ENCODE measurements at places on chromosomes 16 and 17.

DNA sequence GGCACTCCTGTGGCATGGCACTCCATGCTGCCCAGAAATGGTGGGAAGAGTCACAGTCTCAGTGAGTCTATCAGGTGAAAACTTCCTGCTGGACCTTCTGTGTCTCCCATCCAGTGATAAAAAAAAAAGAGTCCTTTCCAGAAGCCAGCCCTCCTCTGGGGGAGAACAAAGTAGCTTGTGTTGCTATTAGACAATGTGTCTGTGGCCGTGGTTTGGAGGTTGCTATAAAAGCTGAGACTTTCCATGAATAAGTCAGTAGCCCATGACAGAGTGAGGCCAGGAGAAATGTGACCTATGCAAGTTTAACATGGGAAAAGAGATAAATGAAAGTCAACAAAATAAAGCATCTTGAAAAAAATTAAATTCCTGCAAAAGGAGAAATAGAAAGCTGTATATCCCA is 250.7 kb upstream of the MON1B start:
- peak; percentile 83 for DNase-seq

DNA sequence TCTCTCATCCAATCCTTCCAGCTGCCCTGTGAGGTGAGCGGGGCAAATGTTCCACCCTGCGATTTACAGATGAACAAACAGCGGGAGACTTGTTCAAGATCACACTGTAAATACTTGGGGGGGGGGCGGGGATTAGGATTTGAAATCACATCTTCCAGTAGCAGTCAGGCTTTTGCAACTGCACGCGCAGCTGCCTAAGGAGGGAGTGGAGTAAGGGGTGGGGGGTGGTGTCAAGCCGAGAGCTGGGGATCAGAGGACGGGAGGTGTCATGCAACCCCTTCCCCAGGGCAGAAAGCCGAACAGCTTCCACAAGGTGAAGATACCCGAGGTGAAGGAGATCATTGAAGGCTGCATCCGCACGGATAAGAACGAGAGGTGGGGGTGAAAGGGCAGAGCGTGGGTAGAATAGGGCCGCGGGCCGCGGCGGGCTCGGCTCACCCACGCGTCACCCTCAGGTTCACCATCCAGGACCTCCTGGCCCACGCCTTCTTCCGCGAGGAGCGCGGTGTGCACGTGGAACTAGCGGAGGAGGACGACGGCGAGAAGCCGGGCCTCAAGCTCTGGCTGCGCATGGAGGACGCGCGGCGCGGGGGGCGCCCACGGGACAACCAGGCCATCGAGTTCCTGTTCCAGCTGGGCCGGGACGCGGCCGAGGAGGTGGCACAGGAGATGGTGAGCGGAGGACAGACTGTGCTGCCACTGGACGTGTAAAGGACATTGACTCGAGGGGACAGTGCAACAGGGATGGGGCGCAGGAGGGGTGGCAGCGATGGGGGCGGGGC is 4.6 kb downstream of the WNK4 start:
- DNase-seq: no peak

DNA sequence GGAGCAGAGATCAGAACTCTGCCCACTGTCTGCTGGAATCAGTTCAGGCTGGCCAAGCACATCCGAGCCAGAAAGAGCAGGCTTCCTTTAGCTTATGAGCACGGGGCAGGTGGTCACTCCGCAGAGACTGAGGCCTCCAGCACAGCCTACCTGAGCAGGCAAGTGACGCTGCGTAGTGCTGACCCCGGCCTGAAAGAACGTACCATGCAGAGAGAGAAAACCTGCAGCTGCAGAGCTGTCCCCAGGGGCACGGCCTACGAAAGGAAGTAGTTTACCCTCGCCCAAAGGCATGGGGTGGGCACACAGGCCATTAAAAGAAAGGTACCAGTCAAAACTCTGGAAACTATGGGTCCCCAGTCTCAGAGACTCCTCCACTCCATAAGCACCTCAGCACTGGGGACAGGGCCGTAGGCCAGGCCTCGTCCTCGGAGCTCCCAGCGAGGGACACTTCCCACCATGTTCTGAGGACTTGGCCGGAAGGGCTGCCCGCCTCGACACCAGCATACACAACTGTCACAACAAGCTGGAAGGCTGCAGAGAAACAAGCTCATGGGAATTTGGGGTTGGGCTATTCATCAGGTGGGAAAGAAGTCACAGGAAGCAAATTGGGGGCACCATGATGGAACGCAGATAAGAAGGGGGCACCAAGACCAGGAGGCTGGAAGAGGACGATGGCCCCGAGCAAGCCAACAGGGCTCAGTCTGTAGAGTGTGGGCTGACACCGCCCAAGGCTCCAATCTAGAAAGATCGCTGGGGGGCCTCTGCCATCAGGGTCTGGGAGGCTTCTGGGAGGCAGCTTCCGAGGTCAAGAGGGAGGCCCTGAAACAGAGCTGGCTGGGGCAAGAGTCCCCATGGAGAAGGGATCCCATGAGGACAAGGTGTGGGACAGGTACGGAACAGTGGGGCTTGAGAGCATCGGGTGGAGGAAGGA is 21.2 kb downstream of the MEAK7 start:
- DNase-seq: no peak

DNA sequence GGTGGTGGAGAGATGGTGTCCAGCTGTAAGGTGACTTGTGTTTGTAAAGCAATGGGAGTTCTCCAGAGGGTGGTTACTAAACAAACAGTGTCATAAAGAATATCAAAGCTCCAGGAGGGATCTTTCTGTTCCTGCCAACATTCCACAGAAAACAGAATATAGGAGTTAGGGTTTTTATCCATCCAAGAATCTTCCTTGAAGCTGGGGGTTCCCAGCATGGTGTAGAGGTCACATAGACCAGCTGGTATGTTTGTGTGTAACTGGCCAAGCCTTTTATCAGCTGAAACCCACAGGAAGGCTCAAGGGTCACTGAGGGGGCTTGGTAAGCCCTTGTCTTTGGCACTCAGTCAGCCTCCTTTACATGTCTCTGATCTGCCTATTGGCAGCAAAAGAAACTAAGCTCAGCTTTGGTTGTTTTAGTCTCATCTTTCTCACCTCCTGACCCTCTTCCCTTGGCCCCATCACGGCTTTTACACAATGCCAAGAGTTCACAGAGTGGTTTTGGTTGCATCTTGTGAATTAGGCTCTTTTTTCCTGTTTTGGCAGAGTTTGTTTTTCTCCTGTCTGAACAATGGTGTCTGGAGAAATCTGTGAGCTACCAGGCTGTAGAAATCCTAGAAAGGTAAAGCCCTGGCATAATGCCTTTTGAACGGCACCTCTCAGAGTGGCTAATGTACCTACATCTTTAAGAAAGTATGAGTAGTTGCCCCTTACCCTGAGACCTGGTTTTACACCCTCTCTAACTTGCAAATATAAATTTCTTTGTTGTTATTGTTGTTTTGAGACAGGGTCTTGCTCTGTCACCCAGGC is 4.6 kb downstream of the CNTD1 start:
- no peak for DNase-seq

DNA sequence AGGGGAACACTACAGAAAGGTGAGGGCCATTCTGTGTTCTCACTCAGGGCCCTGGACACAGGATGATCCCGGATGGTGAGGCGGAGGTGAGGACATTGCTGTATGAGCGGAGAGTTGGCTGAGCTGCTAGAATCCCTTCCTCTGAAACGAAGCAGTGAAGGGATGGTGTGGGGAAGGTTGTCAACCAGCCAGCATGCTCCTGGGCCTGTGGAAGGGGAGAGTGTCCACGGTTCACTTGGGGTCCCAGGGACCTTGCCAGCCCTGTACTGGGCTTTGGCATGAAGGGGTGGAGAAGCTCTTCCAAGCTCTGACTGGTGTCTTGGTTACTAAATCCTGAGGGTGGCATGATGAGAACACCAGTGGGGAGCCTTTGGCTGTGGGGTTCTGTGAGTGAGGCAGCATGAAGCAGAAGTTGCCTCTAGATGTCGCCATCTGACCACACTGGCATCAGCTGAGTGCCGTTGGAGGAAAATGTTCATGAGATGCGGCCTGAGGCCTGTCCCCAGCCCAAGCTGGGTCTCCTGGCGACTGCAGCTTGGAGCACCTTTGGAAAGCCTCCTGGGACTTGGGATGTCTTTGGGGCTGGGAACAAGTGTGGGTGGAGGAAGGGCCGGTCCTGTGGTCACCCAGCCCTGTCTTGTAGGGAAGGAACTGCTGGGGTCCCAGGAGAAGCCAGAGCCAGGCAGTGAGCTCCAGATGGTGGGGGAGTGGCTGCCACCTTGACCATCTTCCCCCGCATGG is 14.8 kb downstream of the PDP2 start:
- peak; percentile 71 for DNase-seq

- DNase-seq: no peak
Observed at GRCh38 chr17:51467336-51467735, 207.0 kb downstream of the UTP18 start.

GRCh38 chr17:75480281-75480680 is 23.8 kb downstream of the TMEM94 start:
- DNase-seq: no peak

GRCh38 chr17:19554393-19554792 is 20.7 kb downstream of the SLC47A1 start:
- DNase-seq: no peak

GRCh38 chr17:7403043-7403726 is 712 bp downstream of the TMEM256 start:
- peak; percentile 46 for DNase-seq

DNA sequence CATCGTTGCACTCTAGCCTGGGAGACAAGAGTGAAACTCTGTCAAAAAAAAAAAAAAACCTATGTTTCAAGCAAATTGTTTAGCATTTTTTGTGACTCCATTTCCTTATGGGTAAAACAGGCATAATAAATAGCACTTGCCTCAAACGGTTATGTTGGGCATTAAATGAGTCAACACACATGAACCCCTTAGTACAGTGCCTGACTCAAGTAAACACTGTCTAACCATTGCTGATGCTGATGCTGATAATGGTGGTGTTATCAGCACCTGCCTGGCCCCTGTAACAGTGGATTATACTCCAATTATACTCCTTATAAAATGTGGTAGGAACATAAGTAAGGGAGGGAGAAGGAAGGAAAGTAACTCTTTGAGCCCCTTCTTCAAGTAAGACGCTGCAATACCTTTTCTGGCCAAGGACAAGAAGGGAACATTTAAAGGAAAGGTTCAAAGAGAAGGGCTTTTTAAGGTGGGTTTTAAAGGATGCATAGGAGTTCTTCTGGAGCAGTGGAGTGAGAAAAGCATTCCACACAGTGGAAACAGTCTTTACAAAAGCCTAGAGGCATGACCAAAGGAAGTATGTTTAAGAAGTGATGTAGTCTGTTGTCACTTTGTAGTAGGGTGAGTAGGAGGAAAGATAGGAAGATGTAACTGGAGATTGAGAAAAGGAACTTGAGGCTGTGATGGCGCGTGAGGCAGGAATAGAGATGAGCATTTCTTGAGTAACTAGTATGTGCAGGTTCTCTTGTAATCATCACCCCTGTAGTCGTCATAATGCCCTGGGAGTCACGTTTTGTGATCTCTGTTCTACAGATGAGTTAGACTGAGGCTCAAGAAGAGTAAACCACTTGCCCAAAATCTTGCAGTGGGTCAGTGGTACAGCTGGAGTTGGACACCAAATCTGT is 4.3 kb downstream of the SCNN1B start:
- DNase-seq: no peak

GRCh38 chr16:72467157-72467759 is 295.3 kb upstream of the PMFBP1 start:
- no peak for DNase-seq

- DNase-seq: no peak
Observed at GRCh38 chr16:85265810-85266209, 153.5 kb upstream of the CIBAR2 start.

DNA sequence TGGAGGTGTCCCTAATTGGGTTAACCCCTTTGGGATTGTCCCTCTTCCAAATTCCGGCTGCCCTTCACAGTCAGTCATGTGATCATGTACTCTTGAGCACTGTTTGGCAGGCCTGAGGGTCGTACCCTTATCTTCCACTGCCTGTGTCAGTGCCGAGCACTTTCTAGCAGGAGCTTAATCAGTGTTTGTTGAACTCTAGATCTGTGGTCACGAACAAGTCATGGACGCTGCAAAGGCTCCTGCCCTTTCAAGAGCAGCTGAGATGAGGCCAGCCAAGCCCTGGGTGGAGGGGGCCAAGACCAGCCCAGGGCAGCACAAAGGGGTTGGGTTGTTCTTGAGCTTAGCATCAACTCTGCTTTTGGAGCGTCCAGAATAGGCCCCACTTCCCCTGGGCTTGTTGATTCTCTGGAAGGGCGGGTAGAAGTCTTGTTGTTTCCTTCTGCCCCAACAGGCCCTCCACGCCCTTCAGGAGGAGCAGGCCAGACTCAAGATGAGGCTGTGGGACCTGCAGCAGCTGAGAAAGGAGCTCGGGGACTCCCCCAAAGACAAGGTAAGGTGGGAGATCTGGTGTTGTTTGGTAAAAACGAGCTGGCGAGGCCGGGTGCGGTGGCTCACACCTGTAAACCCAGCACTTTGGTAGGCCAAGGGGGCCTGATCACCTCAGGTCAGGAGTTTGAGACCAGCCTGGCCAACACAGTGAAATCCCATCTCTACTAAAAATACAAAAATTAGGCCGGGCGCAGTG is 5.3 kb downstream of the IFI35 start:
- no peak for DNase-seq

- DNase-seq: peak; percentile 40
Observed at GRCh38 chr16:66660422-66661209, 35.9 kb downstream of the CMTM4 start.

- no peak for DNase-seq
Observed at GRCh38 chr16:51757505-51757904, 606.4 kb upstream of the SALL1 start.

GRCh38 chr16:79535130-79535529 is 65.4 kb downstream of the MAF start:
- DNase-seq: no peak

- no peak for DNase-seq
Observed at GRCh38 chr16:8845699-8846298, 23.0 kb downstream of the CARHSP1 start.

DNA sequence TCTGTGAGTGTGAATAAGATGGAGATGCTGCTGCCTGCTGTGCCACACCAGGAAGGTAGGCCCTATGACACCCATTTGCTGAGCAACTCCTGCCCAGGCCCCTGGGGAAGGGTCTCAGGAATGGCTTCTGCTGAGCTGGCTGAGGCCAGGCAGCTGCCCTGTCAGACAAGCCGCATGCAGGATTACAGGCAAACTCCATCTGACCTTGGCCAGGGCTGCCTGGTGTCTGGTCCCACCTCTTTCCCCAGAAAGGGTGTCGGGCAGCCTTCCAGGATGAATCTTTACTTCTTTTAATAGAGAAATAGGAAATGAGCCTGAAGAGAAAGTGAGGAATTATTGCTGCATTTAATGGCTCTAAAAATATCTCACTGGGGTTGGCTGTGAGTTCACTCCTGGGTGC is 182.5 kb downstream of the IRX5 start:
- DNase-seq: no peak

- no peak for DNase-seq
Observed at GRCh38 chr17:31788571-31788946, 70.5 kb downstream of the COPRS start.

Measured in NCI-H526 (cell line).